ENCODE measurements at places on chromosomes 2 and 18.

- no peak for DNase-seq
Measured at GRCh38 chr2:85490861-85491755, 47.9 kb upstream of the MAT2A start.

DNA sequence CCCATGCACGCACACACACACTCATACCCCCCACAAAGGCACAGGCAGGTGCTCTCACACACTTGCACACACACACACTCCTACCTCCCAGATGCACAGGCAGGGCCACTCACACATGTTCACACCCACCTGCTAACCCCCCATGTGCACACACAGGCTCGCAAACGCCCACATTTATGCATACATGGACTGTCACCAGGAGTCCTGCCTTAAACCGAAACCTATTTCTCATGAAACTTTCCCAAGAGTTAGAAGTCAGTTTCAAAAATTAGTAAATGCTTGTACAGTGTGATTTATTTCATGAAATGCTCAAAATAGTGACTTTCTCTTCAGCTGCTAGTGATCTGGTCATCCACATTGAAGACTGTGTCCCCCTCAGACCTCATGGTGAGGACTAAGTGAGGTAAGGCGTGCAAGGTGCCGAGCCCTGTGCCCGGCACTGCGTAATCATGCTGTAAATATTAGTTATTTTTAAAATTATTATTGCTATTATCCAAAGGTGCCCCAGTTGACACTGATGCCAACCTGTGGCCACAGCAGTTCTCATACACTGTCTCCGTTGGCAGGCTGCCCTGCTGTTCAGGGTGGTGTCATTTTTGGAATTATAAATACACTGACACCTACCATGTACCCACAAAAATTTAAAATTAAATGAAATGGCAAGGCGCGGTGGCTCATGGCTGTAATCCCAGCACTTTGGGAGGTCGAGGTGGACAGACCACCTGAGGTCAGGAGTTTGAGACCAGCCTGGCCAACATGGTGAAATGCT is 12.4 kb downstream of the CNNM4 start:
- DNase-seq = no peak

GRCh38 chr2:197777823-197778407 is 7.2 kb downstream of the BOLL start:
- no peak for DNase-seq

DNA sequence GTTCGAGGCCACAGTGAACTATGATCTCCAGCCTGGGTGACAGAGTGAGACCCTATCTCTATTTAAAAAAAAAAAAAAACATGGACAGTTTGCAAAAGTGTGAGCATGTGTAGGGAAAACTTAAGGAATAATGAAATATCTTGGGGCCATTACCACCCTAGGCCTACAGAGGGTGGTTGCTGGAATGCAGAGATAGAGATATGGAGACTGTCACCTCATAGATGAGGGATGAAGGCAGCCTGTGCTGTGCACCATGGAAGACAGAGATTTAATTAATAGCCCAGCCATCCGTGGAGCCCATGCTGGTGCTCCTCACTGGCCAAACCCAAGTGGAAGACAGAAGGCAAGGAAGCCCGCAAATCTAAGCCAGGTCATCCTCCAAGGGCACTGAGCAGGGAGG is 16.6 kb upstream of the CEP68 start:
- no peak for DNase-seq

DNA sequence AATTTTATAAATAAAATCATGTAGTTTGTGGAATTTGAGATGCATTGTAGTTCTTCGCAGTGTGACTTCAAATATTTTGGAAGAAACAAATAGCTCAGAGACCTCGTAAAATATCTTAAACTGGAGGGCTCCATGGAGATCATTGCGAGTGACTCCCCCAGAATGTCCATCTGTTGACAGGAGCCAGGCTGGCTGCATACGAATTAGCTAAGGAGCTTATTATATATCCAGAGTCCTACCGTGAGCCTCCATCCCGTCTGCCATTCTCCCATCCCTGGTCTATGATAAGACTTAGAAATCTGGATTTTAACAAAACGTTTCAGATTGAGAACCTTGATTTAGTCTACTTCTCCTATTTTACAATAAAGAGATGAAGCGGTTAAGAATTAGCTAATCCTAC is 80.2 kb downstream of the MSH2 start:
- DNase-seq = no peak

DNA sequence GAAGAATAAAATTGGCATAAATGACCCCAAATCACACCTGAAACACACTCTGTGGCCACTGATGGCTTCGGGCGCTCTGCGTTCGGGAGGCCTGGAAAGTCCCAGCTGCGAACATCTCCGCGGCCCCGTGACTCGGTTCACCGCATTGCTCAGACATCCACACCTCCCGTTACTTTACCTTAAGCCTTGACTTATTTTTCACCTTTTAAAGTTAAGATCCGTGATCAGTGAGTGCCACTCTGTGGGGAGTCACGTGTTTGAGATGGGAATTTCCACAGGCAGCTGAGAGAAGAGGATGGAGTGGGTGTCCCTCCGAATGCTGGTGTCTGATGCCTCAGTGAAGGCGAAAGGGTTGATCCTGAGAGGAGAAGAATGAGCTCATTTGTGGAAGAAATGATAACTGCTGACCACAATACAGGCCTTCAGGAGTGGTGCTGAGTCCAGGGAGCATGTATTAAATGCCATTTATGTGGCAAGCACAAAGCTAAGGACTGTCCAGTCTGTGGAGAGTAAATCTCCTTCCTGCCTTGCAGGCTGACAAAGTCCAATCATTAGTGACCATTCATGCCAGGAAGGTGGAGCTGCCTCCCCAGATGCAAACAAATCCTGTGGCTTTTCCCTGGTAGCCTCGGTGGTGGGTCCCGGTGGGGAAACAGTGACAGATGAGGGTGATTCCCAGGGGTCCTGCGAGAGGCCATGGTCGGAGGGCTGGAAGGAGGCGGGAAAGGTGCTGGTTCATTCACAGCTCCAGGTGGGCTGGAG is 168.8 kb downstream of the RTP5 start:
- no peak for DNase-seq

- no peak for DNase-seq
Measured at GRCh38 chr2:27729198-27729597, 42.3 kb upstream of the MRPL33 start.

GRCh38 chr2:196876364-196876763 is 50.1 kb downstream of the PGAP1 start:
- DNase-seq = no peak

DNA sequence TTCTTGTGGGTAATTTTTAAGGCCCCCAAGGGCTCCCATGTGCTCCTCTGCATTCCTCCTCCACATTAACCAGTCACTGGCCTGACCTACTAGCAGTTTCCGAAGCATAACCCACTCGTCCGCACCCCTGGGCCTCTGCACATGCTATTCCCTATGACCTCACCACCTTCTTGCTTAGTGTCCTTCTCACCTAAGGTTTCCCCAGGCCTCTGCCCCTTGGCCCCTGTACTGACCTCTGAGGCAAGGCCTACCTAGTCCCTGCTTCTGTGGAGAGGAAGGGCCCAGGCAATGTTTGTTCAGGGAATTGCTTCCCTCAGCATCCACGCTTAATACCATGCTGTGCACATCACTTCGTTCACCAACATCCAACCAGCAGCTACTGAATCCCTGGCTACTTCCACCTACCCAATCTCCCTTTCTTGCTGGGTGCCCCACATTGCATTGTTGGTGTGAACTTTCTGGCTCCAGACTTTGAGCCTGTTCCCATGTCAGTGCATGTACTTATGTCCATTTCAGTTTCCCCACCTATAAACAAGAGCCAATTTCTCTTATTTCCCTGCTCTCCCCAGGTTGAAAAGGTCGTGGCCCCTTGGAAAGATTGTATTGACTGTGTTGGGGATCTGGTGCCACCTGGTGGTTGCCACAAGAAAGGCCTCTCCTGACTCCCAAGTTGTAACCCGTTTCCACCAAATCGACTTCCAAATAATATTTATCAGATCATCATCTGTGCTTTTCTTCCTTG is 19.2 kb upstream of the TMEM177 start:
- DNase-seq = peak; percentile 9

GRCh38 chr2:126891681-126892500 is 6.8 kb upstream of the TEX51 start:
- DNase-seq = no peak

DNA sequence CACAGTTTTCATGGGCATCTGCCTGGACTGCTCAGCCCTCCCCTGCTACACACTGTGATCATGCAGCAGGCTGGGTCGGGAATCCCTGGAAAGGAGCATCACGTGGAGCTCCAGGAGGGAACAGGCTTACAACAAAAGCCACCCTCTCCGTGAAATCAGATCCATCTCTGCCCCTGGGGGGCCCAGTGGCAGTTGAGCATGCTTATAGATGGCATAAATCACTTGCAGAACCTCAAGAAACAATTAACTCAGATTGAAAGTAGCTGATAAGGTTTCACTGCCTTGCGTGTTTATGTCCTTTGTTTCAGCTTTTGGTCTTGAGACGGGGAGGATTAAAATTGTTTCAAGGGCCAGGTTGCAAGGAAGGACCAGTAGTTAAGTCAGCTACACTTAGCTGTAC is 354.8 kb upstream of the MEIS1 start:
- DNase-seq = no peak

DNA sequence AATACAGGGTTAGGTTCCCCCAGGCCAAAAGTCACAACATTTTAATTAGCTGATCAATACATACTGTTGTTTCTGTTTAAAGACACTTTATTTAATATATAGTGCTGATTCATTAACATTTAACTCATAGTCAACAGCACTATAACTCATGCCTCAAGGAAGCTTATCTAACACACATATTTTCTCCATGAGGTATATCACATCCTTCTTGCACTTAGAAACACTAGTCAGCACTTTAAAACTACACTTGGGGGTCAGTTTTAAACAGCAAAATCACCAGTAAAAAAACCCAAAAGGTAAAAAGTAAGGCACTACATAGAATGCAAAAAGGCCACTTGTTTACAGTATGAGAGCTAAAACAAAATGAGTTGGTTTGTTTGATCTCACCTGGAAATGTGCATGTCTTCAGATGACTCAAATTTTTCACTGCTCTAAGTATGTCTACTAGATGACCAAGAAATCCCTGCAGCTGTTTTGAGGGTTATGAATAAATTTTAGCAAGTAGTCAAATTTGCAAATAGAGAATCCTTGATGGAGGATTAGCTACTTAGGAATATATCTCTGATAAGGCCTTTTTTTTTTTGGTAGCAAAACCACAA is 54.1 kb upstream of the EPB41L5 start:
- no peak for DNase-seq

- DNase-seq = no peak
Measured at GRCh38 chr2:145029873-145030272, 510.0 kb upstream of the ZEB2 start.

- no peak for DNase-seq
Measured at GRCh38 chr2:174842496-174842895, 78.2 kb upstream of the CHRNA1 start.

GRCh38 chr2:206482123-206482522 is 38.8 kb downstream of the ADAM23 start:
- DNase-seq = no peak

- DNase-seq = no peak
Measured at GRCh38 chr18:48364146-48364545, 45.0 kb downstream of the ZBTB7C start.

DNA sequence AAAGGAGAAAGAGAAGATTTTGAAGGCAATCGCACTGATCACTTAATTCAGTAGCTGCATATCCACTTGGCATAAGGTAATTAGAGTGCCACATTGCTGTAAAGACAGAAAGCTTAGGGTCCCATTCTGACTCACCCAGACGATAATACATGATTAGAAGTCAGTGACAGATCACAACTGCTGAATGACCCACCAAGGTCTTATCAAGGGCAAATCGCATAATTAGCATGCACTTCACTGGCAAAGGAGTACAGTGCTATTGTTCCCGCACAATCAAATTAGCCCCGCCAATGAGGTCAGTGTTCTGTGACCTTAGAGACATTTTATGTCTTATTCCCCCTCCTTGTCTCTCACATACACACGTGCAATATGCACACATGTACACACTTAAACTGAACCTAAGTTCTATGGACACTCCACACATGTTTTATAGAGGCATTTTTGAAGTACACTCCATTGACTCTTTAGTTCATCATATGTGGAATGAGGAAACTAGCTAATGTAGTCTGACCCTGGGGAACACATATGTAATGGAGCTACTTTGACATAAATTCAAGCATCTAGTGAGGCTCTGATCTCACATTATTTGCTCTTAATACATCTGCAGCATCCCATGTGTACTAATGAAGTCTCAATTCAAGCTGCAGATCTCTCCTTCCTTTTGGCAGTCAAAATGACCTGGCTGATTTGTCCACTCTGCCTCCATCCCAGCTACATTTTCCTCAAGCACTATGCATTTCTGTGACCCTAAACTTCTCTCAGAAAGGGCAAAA is 673.8 kb upstream of the FANCL start:
- DNase-seq = no peak

DNA sequence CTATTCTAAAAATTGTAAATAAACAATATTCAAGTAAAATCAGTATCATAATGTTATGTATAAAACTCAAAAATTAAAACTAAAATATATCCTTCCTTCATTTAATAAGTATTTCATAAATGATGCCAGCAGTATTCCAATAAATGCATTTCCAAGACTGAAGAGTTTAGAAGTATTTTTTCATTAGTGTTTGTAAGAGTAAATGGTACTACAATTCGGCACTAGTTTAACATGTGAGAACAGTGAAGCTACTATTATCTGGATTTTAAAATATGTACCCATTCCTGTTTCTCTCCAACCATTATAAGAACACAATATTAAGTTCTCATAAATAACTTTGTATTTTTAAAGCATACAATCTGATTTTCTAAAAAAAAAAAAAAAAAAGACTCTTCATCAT is 3.3 kb downstream of the BAZ2B start:
- DNase-seq = no peak

GRCh38 chr2:59568461-59568860 is 985.0 kb downstream of the BCL11A start:
- DNase-seq = no peak

DNA sequence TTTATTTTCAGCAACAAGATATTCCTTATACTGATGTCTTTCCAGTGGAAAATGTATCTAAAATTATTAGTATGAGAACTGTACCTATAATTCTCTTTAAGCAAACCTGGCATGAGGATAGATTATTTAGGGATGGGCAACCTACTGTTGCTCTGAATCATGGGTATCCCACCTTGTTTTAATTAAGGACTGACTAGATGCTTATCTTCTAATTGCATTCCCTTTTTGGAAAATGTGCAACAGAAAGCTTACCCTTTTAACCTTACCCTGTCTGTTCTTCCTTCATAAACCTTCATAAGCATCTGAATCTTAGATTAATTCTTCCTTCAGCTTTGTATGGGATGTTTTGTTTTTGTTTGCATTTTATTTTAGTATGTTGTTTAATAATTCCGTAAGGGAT is 110.3 kb downstream of the TAF4B start:
- no peak for DNase-seq

GRCh38 chr18:27713037-27713737 is 463.7 kb downstream of the CDH2 start:
- DNase-seq = no peak

GRCh38 chr18:7512348-7512747 is 54.8 kb upstream of the PTPRM start:
- DNase-seq = no peak

- no peak for DNase-seq
Measured at GRCh38 chr2:157839822-157840221, 36.3 kb downstream of the ACVR1 start.

GRCh38 chr2:186903216-186903615 is 54.2 kb upstream of the ZSWIM2 start:
- no peak for DNase-seq
